KBM-7 (cell line): ENCODE measurements at places on chromosomes 4 and X.

DNA sequence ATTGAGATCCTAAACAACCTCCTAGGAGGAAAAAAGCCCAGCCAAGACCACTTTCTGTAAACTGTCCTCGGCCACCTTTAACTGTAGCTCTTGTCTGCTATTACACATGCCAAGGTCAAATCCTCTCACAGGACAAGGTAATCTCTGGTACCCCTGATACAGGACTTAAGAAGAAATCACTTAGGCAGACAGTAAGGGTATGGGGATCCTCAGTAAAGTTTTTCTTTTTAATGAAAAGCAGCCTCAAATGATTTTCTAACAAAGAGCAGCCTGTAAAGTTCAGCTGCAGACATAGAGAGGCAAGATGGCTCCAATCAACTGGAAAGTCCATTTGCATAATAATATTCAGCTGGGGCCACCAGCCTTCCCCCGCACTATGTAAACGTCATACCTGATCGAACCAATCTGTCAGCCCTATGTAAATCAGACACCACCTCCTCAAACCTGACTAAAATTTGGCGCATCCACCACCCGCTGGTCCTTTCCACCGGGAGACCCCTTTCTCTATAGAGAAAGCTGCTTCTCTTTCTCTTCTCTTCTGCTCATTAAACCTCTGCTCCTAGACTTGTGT lies 14.6 kb upstream of the MPP1 start:
- no peak for DNase-seq

- no peak for DNase-seq
Measured at GRCh38 chr4:130035391-130035790, 939.4 kb downstream of the C4orf33 start.

DNA sequence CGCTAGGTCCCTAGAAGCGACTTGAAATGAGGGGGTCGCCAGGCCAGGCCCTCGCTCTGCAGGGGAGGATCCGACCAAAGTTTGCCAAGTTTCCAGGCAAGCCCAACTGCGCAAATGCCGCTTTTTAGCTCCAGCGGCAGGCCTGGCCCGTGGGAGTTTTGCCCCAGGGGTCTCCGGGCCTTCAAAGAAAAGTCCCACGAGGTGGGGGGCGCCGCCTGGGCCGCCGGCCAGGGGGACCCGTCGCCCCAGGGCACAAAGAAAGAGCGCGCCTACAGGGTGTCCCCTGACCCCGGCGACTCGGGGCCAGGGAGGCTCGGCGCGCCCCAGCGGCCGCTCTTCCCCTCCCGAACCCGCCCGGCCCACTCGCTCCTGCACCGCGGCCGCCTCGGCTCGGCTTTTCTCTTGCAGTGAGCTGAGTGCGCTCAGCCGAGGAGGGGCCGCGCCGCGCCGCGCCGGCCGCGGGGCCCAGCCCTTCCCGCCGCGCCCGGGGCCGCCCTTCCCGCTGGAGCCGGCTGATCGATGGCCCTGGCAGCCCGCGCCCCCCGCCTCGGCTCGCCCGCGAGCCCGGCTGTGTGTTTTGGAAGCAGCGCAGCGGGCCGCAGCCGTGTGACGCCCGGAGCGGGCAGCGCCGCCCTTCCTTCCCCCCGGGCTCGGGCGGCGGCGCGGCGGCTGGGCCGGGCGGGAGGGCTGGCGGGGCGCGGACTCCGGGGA lies 754 bp upstream of the KLF3 start:
- DNase-seq: peak; percentile 52

DNA sequence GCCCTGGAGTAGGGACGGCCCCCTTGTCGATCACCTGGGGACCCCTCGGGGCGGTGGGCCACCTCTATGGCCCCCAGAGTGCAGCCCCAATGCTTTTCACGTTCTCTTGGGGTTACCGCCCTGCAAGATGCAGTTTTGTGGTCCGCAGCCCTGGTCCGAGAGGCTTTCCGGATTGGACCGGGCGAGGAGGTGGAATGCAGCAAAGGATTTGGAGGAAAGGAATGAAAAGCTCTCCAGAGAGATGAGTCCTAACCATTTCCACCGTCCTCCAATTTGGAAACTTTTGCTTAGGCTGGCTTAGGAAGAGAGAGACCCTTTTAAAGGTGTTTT lies 601 bp downstream of the SLC25A43 start:
- peak; percentile 19 for DNase-seq

DNA sequence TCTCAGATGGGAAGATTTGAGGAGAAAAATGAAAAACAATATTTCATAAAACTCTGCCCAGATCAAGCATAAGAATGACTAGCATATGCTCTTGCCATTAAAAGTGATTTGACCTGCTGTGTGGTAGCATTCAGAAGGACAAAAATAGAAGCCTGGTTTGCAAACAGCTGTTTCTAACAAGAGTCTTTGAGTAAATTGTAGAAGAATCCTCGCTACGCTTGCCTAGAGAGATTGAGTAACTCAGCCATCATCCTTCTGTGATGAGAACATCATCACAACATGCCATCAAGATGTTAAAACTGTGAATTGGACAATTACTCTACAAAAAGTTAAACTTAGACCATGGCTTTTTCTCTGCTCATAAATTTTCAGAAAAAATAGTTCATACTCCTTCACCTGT lies 168.9 kb upstream of the PUDP start:
- no peak for DNase-seq

DNA sequence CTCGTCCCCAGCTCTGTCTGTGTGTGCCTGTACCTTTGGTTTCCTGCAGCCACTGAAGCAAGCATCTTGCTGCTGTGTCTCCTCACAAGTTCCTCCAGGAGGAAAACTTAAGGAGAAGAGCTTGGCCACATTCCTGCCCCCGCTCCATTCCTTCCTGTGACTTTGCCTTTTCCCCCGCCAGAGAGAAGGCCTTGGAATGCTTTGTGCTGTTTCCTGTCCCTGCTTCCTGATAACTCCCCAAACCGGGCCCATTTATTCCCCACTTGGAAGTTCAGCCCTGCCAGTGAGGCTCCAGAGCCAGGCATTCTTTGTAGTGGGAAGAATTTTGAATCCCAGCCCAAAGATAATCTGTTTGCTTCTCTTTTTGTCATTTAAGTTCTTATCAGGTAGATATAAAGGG lies 33.1 kb downstream of the SMIM10L2A start:
- DNase-seq: no peak

GRCh38 chr4:51851090-51851936 lies 8.4 kb downstream of the DCUN1D4 start:
- DNase-seq: no peak

DNA sequence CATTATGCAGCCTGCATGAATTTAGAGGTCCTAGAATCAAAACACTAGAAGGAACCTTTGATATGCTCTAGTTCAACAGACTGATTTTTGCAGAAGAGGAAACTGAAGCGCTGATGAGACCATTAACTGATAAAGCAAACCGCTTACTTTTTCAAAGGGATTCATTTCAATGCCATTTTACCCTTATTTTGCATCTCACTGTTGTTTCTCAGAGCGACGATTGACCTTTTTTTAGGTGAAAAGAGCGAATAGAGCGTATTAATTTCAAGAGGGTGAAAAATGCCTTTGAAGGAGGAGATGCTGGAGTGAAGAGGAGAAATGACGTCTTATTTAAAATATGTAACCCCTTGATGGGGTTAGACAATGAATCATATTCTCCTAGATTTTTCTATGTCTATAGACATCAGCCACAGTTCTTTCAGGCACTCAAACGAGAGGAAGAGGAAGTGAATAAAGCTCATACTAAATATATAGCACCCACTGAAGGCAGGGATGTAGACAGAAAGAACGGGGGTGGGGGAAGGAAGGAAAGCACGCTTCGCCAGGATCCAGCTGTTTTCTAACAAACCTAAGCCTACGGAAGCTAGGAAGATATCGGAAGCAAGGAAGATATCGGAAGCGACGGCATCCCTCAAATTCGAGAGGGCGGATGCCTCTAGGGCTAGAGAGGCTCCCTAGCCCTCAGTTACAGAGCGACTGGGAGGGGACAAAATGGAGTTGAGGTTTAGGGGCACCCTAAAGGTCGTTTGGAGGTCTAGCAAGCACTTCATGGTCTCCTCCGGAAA lies 848 bp downstream of the ACSL4 start:
- DNase-seq: peak; percentile 69

DNA sequence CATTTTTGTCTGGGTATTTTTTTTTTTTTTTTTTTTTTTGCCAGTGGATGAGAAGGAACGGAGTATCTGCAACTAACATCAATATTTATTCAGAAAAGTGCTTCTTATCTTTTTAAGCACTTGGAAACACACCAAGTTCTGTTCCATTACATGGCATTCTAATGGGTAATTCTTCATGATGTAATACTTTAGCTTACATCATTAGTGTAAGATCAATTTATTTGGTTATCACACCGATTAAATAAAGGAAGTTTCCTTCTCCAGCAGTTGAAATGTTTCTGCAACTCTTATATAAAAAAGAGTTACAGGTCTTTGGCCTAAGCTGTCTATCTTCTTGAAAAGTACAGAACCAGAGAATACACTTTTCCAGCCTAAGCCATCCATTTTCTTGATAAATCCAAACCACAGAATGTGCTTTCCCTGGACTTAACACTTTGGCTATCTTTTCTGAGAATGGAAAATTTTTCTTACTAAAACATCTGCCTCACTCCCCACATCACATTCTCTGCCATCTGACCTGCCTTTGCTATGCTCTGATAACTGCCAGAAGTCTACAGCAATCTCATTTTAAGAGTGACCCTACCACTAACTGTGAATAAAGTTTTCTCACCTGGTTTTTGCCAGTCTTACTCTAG lies 191.9 kb upstream of the MAB21L2 start:
- no peak for DNase-seq

DNA sequence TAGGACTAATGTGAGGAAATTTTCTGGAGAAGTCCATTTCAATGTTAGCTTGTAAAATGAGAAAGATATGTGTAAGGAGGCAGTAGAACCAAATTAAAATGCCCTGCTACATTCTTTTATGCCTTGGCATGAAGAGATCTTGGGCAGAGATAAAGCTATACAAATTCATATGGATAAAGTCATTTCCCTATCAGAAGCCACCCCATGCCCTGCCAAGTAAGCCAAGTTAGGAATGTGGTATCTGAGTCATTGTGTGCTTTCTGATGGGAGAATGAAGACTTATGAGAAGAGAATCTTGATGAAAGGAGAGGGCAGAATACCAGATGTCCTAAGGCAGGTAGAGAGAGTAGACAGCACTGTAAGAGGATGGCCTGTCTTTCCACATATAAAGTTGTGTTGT lies 83.7 kb downstream of the TEX13A start:
- DNase-seq: no peak

GRCh38 chr4:626201-627091 lies 1.1 kb downstream of the PDE6B start:
- no peak for DNase-seq

- DNase-seq: no peak
Measured at GRCh38 chrX:109997786-109998452, 5.0 kb upstream of the TMEM164 start.

GRCh38 chrX:46903458-46904242 lies 8.6 kb upstream of the JADE3 start:
- peak; percentile 86 for DNase-seq

GRCh38 chrX:22314692-22315091 lies 42.0 kb downstream of the CBLL2 start:
- DNase-seq: no peak

- no peak for DNase-seq
Measured at GRCh38 chrX:20410540-20410939, 143.8 kb upstream of the RPS6KA3 start.

GRCh38 chrX:3136161-3136961 lies 95.1 kb downstream of the ARSF start:
- no peak for DNase-seq

DNA sequence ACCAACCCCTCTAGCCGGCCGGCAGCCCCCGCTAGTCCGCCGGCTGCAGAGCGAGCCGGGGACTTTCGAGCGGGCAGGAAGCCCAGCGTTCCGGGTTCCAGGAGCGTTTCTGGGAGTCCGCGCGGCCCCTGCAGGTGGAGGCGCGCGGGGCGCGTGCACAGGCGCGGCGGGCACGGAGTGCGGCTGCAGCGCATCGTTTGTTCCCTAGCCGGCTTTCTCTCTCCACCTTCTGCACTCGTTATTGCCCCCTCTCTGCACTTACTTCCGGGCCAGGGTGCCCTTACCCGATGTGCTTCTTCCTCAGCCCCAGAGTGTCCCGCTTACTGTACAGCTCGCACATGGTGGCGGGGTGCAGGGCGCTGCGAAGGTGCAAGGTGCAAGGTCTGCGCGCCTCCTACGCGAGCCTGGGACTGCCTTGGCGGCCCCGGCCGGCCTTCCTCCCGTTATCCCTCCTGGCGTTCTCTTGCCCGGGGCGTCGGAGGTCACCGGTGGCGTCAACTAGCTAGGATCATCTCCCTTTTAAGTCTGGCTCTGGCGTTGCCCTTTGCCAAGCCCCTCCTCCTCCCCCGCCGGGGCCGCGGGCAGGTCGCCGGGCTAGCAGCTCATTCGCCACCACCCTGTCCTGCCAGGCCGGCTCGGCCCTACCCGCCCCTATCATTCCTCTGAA lies at the start of gene ETNPPL:
TSS of gene ETNPPL (minus strand) at position 495 of the 667 bp plus-strand sequence. CDS start at position 340, 155 bp downstream.
- DNase-seq: no peak

DNA sequence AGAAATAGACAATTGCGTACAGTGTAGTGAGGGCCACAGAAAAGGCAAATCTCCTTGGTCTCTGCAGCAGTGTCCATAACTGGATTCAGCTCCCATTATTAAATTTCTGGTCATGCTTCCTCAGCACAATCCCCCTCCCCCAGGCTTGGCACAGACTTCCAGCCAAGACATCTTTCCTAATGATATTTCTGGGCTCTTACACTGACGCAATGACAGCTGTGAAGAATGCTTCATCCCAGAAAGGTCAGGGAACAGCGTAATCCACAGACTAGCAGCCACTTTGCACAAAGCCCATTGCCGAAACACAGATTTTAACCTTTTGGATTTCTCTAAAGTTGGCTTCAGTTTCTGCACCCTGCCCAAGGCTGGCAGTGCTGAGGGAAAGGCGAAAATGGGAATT lies 597.6 kb upstream of the CPEB2 start:
- DNase-seq: no peak

DNA sequence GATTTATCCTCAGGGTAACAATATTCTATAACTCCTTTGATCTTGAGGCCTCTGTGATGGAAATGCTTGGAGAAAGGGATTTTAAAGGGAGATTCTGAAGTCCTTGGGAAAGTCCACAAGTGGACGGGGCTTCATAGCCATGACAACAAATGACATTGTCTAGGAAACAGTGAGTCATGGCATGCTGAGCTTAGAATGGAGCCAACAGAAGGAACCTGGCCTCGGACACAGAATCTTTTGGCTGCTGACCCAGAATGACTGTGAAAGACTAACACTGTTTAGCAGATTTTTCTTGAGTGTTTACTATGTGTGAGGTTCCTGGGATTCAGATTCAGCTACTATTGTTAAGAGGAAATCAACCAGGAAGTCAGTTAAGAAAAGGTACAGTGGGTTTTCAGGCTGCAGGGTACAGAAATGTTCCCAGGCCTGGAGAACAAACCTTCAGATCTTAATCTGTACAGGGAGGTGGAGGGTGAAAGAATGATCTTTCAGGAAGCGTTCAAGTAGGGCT lies 18.1 kb upstream of the CXCL2 start:
- no peak for DNase-seq

GRCh38 chr4:70288651-70289050 lies 46.1 kb upstream of the CABS1 start:
- no peak for DNase-seq

- DNase-seq: no peak
Measured at GRCh38 chr4:145488310-145488709, 6.7 kb downstream of the SMAD1 start.
